ENCODE measurements at places on chromosomes 11 and 22.
A peak's percentile ranks its signal among the peaks of the same experiment; 100 is the strongest.

- DNase-seq: no peak
Observed at GRCh38 chr22:39294571-39295468, 24.6 kb downstream of the RPL3 start.

- no peak for DNase-seq
Observed at GRCh38 chr11:117473481-117474091, 145.9 kb downstream of the CEP164 start.

- no peak for DNase-seq
Observed at GRCh38 chr11:72773291-72773690, 20.6 kb downstream of the STARD10 start.

GRCh38 chr22:49368221-49368975, 459.3 kb downstream of the BRD1 start:
- DNase-seq: no peak

DNA sequence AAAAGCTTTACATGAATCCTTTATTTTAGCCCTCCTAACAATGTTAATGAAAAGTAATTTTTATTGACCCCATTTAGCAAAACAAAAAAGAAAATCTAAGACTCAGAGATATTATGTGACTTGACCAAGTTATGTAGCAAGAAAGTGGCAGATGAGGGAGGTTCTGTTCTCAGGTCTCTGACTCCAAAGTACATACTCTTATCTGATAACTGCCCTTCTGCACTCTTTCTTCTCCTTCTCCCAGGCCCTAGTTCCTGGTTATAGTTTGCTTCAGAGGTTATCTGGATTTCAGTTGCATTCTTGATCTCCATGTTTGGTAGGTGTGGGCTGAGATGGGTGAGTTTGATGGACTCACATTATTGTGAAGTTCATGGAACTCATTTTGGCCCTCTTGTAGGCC, 4.5 kb downstream of the OR9Q2 start:
- no peak for DNase-seq

DNA sequence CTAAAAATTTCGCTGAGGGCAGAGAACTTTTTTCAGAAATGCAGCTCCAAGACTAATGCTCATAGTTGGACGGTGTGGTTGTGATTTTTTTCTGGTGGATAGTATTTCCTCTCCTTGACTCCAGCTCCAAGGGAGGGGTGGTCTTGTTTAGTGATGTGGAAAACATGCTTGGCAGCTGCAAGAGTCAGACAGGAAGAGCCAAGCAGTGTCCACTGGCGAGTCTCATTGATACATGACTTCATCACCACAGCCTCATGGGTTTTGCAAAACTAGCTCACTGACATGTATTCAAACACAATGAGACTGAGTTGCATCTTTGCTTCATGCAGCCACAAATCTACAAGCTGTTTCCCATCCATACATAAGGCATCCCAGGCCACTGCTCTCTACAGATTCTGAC, 7.3 kb upstream of the KCNJ1 start:
- no peak for DNase-seq

GRCh38 chr11:35909511-35910265, 34.2 kb upstream of the LDLRAD3 start:
- no peak for DNase-seq

DNA sequence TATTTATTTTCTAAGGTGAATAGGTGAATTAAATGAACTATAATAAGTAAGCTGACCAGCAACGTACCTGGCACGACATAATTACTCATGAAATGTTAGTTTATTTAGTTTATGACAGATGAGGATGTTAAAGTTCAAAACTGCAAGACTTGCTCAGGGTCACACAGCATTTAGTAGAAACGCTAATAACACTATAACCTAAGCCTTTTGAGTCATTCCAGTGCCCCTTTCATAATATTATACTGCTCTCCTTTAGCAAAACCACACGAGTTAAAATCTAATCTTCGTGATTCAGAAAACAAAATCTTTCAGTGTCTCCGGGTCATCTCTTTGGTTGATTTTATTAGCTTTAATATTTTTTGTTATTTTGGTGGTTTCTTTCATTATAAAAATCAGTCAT, 39.6 kb downstream of the BTBD10 start:
- no peak for DNase-seq

DNA sequence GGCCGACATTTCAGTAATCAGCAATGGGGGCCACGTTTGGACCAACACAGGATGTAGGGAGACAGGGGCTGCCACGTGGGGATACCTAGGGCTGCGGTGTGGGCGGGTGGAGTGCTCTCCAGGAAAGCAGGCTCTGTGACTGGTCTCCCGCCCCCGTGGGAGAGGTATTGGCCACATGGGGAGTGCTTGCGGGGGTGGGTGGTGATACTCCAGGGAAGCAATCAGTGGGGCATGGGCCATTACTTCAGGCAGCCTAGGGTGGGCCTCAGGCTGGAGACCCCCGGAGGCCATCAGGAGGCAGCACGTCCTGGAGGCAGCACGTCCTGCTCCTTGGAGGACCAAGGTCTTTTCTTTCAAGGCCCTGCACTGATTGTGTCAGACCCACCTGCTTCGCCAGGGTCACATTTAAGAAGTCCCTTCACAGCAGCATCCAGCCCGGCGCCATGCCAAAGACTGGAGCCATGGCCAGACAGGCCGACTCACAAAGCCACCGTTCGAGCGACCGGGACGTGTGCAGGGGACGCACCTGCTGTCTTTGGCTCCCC, 3.0 kb upstream of the MUC2 start:
- DNase-seq: no peak

DNA sequence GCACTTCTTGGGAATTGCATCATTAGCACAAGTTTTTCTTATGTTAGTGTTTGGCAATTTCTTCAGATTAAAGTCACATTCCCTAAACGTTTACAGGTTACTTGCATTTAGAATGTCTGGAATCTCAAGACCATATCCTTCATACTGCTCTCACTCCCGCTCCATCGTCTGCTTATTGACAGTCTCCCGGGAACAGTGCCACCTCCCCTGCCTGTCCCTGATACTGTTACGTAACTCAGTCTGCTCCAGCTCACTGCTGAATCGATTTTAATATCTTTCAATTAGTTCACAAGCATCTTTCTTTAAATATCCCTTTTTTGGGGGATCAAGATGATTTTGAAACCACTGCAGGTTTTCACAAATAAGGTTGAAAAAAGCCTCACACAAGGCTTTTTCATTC, 48.2 kb downstream of the GLYATL2 start:
- DNase-seq: no peak

GRCh38 chr11:106031202-106031810, 9.3 kb upstream of the MSANTD4 start:
- DNase-seq: peak; percentile 58

DNA sequence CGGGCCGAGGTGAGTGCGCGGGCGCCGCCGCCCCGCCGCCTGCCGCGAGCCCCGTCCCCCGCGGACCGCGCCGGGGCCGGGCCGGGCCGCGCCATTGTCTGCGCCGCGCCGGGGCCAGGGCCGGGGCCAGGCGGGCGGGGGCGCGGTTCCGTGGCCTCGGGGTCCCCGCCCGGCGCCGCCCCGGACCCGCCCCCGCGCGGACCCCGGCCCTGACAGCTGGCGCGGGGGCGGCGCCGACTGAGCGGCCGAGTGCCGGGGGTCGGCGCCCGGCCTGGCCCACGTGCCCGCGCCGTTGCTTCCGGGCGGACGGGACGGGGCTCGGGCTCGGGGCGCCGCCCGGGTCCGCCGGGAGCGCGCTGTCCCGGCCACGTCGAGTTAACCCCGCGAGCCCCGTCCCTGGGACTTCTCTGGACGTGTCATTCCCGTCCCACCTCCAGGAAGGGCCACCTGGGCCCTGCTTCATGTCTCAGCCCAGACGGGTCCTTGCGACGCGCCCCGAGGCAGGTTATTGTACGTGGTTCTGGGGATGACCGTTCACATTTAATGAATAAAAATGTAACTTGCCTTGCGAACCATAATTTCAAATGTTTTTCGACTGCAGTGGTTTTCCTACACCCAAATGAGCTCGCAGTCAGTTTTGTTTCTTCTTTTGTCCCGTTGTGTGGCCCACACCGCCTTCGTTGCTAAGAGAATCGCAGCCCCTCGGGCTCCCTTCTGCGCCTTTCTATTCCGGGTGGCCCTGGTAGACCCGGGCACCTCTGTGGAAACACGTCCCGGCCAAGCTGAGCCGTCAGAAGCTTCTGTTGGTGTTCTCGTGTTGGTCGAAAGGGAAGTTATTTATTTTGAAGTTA, 562 bp downstream of the ZBED4 start:
- DNase-seq: no peak

- no peak for DNase-seq
Observed at GRCh38 chr11:32918427-32918826, 25.8 kb downstream of the QSER1 start.

DNA sequence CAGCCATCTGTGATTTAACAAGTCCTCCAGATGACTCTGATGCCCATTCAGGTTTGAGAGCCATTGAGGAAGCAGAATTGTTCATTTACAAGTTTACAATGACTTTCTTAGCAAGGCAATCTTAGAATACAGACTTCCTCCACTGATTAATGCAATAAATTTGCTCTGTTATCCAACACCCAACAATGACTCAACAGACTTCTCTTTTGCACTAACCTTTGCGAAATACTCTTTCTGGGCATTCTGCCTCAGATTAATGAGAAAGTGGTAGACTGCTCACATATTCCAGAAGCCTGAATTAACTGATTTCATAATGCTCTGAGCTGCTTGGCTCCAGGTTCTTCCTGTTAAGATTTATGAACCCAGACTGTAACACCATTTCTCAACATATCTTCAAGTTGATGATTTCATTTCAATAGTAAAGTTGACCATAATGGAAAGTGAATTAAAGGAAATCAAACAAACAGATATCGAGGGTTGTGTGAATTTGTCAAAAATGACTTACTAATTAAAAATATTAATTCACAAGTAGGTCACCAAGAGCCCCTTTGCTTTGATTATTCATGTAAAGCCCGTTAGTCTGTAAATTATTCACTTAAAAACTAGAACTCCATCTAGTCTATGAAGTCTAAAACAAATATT, 70.5 kb upstream of the BLID start:
- DNase-seq: no peak

DNA sequence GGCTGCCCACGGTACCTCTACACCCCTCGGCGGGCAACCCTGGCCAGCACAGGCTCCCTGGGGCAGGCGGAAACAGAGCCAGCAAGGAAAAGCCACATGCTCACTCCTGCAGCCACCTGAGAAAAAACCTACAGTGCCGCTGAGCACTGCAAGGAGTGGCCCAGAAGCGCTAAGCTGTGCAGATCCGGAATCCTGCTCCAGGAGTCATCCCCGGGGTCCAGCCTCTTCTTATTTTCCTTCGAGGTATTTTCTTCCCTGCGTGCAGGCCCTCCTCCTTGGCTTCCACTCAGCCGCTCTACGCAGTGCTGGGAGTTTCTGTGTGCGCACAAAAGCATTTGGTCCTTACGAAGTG, 81.0 kb downstream of the TRMU start:
- no peak for DNase-seq

DNA sequence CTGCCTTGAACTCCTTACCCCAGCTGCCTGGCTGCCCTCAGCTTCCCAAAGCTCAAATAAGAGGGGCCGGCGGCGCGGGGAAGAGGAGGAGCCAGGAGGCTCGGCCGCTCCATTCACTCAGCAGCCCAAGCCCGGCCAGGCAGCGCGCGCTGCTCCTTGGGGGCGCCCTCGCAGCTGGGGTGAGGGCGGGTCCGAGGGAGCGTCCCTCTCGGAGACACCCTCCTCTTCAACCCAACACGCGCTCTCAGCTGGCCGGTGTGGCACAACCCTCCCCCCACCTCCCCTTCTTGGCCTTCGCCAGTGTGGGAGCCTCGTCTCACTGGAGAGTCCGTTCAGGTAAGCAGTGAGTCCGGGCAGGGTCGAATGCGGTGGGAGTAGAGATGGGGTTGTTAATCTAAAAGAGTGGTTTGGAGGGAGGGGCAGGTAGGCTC, at the start of gene WT1:
Gene WT1 (minus strand): TSS at position 29 of the 431 bp plus-strand sequence.
- DNase-seq: no peak

DNA sequence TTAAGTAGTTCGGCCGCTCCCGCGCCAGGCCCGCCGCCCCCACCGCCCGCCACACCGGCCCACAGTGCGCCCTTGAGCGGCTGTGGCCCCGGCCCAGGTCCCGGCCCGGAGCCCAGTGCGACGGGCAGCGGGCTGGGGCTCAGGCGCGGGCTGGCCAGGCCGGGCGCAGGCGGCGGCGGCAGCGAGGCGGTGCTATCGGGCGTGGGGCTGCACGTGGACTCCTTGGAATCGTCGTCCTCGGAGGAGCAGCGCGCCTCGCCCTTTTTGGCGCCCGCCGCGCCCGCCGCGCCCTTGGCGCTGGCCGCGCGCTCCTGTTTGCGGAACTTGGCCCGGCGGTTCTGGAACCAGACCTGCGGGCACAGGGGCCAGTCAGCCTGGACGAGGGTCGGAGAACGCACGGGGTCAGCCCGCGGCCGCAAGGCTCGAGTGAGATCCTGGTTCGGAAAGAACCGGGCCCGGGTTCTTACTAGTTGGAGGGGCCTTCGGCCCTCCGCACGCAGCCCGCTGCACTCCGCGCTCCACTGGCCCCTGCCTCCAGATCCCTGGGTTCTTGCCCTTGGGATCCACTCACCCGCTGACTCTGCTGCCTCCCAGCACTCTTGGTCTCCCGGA, 4.0 kb downstream of the PHOX2A start:
- DNase-seq: no peak

GRCh38 chr11:118283756-118284350, 19.8 kb upstream of the MPZL2 start:
- DNase-seq: no peak

DNA sequence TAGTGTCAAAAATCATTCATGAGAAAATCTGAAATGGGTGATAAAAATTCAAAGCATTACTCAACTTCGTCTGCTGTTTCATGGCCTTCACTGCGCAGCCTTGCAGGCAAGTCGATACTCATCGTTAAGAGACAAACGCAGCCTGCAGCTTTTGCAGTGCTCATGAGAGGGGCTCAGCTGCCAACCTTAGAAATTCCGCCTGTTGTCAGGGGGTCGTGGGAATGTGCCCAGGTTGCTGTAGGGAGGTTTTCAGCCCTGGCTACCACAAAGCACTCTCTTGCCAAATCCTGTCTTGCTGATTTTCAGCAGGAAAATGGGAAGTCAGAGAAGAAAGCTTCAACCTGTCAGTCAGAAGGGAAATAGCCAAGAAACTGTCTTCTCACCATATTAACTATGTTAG, 25.4 kb upstream of the GRAMD1B start:
- DNase-seq: no peak

GRCh38 chr11:74097686-74098237, 73.0 kb downstream of the C2CD3 start:
- no peak for DNase-seq

DNA sequence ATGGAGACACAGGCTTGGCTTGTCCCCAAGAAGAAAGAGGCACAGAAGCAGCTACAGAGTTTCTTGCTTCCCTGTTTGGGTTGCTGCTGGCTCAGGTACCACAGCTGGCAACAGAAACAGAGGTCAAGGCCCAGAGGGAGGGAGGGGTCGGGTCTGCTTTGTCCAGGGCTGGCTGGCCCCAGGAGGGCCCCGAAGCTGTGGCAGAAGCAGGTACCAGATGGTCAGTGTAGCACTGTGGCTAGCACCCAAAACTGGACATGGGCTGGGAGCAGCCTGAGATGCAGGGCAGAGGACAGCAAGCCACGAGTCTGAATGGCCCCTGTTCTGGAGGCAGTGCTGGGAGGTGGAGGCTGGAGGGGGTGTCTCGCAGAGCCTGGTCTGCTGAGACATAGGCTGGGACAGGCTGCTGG, 52.3 kb upstream of the CCDC188 start:
- DNase-seq: no peak

GRCh38 chr11:27290261-27291050, 72.6 kb downstream of the CCDC34 start:
- DNase-seq: no peak

GRCh38 chr22:48478124-48478523, 1349.5 kb downstream of the BRD1 start:
- no peak for DNase-seq

GRCh38 chr22:41177040-41177621, 28.0 kb upstream of the L3MBTL2 start:
- DNase-seq: no peak

GRCh38 chr11:70700871-70701270, 302.5 kb downstream of the CTTN start:
- no peak for DNase-seq

- DNase-seq: no peak
Observed at GRCh38 chr22:46849101-46849500, 86.7 kb downstream of the TBC1D22A start.

All from SW 1271 (cell line).